NCI-H1092 treated with DMSO at 0.1 percent for 48 hours (cell line): ENCODE measurements at places on chromosomes 7 and 10.

DNA sequence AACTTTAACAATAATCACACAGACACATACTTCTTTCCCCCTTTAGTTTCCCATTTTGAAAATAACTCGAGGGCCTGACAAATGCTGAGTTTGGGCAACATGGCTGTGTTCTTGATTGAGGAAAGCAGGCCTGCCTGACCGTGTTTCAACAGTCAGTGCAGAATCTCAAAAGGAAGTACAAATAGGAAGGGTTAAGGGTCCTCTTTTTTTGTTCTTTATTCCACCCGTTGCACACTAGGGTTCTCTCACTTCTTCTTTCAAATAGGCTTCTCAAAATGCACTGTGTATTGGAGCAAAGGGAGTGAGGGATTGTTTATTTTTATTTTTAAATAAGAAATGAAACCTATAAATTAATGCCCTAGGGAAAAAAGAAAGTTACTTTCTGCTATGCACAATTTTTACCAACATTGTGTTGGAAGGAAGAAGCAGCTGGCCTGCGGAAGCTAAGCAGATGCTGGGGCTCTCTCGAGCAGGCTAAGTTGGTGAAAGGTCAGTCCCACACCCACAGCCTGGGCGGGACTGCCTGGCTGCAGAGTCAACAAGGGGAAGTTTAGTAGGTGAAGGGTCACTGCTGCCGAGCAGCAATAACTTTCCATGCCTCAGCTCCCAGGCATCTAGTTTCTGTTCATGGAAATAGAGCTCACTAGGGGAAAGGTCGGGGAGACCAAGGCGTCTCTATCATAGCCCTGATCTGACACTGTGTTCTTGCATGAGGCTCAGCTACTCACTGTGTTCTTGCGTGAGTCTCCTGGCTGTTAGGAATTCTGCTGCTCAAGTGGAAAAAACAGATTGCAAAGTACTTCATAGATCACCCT is 12.2 kb upstream of the PDK4 start:
- no peak for DNase-seq

DNA sequence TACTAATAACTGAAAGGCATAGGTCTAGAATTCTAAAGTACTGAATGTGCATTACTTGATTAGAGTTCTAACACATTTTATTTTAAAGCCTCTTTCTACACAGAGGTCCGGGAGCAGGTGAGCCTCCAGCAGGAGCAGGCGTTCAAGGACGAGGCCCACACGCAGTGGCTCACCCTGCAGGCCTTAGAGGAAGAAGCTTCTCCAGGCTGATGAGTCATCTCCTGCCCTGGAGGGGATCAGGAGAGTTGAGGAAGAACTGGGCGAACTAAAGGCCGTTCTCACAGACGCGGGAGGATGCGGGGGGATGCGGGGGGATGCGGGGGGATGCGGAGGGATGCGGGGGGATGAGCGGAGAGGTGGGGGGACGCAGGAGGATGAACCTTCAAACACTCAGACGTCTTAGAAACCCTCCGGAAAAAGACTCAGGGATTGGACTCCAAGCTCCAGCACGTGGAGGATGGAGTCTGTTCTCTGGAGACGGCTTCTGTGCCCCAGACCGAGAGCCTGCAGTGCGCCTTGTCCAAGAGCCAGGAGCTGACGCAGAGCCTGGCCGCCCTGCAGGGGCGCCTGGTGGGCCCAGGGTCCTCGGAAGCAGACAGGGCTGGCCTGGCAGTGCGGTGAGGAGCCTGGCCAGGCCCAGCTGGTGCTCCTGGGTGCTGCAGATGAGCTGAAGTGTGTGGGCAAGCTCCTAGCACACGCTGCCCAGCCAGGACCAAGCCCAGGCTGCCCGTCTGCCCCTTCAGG is 433.7 kb upstream of the TPK1 start:
- DNase-seq = no peak

DNA sequence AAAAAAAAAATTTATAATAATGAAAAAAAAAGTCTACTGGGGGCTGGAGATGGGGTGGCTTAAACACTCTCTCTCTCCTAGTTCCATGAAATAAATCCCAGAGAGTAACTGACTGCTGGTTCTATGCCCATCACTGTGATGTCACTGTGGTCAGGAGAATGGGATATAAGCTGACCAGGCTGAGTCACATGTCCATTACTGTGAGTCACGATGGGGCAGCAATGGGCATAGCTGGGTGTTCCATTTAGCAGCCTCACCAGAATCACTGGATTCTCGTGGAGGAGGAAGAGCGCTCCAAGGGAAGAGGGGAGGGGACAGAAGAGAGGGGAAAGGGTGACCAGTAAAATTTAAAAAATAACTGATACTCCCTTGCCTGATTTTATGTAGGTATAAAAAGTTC is 37.1 kb downstream of the MASTL start:
- DNase-seq = no peak

GRCh38 chr7:89123871-89124270 is 328.3 kb upstream of the TEX47 start:
- DNase-seq = no peak

GRCh38 chr10:43074827-43075611 is 1.9 kb upstream of the RET start:
- DNase-seq = no peak
